ENCODE measurements at places on chromosomes 11 and 22.
A peak's percentile ranks its signal among the peaks of the same experiment; 100 is the strongest.

DNA sequence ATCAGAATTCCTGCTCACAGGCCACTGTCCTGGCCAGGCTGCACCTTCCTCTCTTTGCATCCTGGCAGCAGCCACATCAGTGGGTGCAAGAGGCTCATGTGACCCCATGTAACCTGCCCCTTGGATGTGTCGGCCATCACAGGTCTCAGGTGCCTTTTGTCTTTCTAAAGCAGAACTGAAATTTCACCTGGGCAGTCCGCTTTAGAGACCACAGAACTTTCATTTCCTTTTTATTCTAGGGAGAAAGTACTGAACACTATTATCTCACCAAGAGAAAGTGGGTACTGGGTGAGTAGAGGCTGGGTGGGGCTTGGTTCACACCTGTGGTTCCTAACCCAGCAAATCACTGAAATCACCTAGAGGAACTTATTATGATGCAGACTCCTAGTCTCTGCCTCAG is 51.7 kb upstream of the NUP160 start:
- DNase-seq = no peak

DNA sequence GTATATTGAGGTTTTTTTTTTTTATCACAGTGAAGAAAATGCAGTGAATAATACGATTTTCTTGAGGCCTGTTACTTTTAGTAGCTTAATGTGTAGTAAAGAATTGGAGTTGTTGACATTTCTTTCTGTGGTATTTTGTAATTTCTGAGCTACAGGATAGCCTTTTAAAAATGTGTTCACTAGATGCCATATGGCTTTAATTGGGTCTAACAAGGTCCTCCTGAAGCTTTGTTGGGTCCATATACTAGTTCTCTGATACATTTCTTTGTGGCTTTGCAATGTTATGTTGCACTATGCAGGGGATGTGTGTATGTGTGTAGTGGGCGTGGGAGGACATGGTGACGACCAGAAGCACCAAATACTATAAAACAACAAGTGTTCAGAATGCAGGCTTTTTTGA is 25.1 kb downstream of the FBXO7 start:
- DNase-seq = no peak

- no peak for DNase-seq
Observed at GRCh38 chr11:43845816-43846215, 34.8 kb upstream of the ALKBH3 start.

- DNase-seq = peak; percentile 5
Observed at GRCh38 chr22:30866216-30866615, 102.4 kb downstream of the MORC2 start.

- DNase-seq = no peak
Observed at GRCh38 chr11:134388590-134388989, 23.5 kb downstream of the B3GAT1 start.

- DNase-seq = no peak
Observed at GRCh38 chr11:67416416-67417335, 1.2 kb downstream of the CARNS1 start.

GRCh38 chr11:119626197-119626841 is 102.7 kb downstream of the NECTIN1 start:
- no peak for DNase-seq

DNA sequence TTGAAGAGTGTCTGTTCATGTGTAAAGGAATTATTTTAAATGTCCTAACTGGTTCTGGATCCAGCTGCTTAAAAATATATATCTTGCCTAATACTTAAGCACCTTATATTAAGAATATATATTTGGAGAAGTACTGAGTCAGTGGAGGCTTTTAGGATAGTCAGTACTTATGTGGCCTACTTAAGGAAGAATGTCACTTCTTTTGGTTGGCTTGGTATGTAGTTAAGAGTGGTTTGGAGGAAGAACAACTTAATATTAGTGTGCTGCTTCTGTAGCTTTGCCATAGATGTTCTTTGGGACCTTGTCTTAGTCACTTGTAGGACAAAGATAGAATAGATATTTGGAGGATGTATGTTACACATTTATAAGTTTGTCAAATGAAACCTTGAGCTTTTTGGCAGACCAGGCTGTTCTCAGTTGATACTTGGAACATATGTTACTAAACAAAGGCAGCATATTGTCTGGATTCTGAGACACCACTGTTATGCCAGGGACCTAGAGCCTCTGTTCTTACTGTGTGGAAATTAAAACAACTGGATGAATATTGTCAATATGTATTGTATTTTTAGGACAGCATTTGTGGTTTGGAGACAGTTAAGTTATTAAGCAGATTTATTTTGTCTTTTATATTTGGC is 4.9 kb downstream of the HIPK3 start:
- no peak for DNase-seq

DNA sequence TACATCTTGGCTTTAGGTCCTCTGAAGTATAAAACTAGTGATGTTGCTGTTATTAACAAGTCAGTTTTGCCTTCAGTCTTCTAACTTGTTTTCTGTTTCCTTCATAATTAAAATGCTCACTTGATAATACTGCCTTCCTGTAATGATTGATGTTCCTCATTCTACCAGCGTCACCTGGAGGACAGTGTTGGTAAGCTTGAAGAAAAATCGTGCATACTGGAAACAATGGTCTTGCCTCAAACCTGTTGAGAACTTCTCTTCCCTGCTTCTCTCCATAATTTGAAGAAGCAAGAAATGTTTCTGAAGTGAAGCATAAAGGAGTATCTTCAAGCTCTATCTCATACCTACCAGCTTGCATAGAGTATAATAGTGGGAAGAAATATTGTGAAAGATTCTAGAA is 3.0 kb downstream of the YWHAH start:
- DNase-seq = no peak

GRCh38 chr11:4466871-4467442 is 15.5 kb upstream of the OR52K1 start:
- no peak for DNase-seq

DNA sequence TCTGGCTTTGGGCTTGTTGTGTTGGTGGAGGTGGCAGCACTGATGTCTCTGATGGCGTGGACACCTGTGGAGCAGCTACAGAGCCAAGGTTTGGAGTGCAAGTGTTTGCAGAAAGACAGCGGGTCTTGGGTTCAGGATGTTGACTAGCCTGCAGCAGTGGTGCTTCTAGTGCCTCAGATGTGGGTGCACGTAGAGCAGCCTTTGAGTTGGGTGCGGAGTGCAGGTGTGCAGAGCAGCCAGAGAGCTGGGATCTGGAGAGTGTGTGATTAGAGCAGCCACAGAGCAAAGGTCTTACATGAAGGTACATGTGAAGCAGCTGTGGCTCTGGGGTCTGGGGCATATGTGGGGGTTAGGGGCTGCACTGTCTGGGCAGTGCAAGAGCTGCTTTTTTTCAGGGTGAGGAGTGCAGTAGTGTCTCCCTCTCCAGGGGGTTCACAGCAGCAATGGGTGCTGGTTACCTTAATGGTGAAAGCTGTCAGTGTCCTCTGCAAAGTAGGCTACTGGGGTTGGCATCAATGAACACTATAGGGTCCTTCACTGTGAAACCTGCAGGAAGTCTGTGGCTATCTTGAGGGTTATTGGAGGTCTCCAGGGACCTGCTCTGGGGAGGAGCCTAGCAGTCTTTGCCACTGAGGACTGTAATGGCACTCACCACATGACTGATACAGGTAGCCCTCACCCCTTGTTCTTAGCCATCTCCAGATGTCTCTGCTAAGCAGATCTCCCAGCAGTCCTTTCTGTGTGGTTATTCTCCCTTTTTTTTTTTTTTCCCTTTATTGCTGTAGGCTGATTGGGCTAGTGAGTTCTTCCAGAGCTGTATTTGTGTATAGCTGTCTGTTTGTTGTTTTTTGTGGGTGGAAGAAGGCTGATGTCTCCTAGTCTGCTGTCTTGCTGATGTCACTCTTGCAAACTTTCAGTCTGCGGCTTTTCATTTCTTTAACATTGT is 14.3 kb downstream of the BIRC2 start:
- no peak for DNase-seq

DNA sequence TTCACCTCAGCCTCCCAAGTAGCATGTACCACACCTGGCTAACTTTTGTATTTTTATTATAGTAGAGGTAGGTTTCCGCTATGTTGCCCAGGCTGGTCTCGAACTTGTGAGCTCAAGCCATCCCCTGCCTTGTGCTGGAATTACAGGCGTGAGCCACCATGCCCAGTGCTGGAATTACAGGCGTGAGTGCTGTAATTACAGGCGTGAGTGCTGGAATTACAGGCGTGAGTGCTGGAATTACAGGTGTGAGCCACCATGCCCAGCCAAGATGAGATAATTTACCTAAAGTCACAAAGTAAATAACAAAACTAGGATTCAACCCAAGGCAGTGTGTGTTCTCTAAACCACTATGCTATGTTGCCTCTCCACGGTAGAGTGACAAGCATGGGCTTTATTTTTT is 3.6 kb upstream of the UBXN1 start:
- no peak for DNase-seq

GRCh38 chr11:29159552-29160465 is 857.0 kb downstream of the KCNA4 start:
- DNase-seq = no peak

DNA sequence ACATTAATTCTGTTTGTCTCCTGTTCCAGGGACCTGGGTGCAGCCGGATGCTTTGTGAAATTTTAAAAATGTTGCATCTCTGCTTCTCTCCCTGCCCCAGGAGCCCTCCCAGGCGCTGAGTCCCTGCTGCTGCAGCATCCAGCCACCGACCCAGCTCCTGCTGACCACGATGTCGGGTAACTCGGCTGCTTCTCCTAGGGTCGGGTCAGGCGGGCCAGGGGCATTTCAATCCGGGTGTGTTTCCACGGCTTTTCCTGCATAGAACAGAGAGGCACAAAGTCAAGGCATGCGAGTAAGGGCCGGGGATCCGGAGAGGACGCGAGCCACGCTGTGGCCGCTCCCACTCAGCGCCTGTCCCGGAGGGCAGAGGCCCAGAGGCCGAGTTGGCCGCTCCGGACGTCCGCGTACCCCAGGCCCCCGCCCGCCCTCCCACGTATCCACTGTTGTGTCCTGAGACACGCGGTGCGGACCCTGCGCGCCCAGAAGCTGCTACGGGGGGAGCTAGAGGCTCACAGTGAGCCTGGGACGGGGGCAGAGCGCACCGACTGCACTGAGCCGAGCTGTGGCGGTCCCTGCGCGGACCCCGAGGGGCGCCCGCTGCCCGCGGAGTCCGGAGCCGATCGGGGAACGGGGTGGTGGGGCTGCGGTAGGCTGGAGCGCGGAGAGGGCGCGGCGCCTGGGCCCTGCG is at the start of gene POU2AF3:
Gene POU2AF3 (plus strand): TSS at position 134 of the 688 bp plus-strand sequence. CDS start 36 bp downstream, at position 170.
- DNase-seq = no peak

GRCh38 chr11:5004424-5005274 is 10.0 kb downstream of the OR51L1 start:
- DNase-seq = peak; percentile 62

DNA sequence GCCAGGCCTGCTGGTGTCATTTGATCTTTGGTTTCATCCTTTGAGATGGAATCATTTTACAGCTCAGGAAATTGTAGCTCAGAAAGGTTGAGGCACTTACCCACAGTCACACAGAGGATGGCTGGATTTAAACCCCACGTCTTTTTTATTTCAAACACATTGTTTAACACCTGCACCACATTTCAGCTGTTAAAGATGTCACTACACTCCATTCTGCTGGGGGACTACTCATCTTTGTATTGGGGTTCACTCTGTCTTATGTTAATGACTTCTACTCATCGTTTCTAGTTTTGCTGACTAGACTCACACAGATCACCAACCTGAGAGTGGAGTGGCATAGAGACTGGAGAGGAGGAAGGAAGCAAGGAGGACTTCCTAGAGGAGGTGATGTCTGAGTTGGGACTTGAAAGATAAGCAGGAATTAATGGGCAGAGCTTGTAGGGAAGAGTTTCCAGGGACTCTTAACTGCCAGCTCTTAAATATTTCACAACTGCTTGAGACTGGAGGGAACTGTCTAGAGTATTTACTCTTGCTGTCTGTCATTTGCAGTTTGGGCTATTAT is 80.0 kb downstream of the TP53I11 start:
- DNase-seq = no peak

GRCh38 chr11:48167380-48167779 is 49.2 kb upstream of the OR4B1 start:
- DNase-seq = no peak

- no peak for DNase-seq
Observed at GRCh38 chr11:3225159-3225758, 6.6 kb upstream of the MRGPRG start.

- DNase-seq = no peak
Observed at GRCh38 chr11:76640501-76640900, 30.0 kb downstream of the LRRC32 start.

- DNase-seq = no peak
Observed at GRCh38 chr11:114195151-114195550, 101.0 kb upstream of the NNMT start.

- DNase-seq = no peak
Observed at GRCh38 chr11:36996795-36997194, 398.8 kb upstream of the RAG2 start.

DNA sequence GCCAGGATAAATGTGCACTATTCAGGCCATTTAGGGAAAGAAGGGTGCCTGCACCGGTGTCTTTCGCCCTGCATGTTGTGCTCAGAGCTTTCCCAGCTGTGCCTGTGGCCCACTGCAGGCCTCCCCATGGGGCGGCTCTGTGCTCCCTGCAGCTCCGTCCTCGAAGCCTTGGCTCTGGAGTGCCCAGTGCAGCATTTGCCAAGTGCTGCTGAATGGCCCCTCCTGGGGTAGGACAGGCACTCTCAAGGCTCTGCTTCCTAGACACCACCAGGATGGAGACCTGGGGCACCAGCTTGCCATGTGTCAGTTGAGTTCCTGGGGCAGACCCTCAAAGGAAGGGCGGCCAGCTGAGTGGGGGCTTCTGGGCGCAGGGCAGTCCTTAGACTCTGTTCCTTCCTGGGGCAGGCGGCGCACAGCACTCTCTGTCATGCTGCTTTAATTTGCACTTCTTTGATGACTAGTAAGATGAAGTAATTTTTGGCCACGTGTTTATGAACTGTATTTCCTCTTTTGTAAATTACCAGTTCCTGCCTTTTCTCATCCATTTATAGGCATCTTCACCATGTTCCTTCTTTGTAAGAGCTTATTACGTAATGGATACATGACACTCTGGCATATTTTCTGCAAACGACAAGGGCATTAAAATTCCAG is 32.1 kb upstream of the GNB1L start:
- no peak for DNase-seq

GRCh38 chr11:117828611-117829368 is 4.2 kb upstream of the FXYD2 start:
- DNase-seq = peak; percentile 32

GRCh38 chr11:130614591-130614990 is 166.1 kb downstream of the ADAMTS15 start:
- DNase-seq = no peak

- no peak for DNase-seq
Observed at GRCh38 chr22:19066531-19067271, 55.5 kb downstream of the DGCR2 start.

Data from dorsolateral prefrontal cortex (tissue), 122 donors.